Fibroblast of lung (primary cell): ENCODE measurements at places on chromosomes 12 and 14. TPM values are rescaled to one million over a fixed set of nuclear protein-coding genes. Genes with fewer than 3 reads are reported as not detected.

GRCh38 chr12:15846887-15847286, 35.3 kb upstream of the STRAP start:
- peak; percentile 24 for DNase-seq

DNA sequence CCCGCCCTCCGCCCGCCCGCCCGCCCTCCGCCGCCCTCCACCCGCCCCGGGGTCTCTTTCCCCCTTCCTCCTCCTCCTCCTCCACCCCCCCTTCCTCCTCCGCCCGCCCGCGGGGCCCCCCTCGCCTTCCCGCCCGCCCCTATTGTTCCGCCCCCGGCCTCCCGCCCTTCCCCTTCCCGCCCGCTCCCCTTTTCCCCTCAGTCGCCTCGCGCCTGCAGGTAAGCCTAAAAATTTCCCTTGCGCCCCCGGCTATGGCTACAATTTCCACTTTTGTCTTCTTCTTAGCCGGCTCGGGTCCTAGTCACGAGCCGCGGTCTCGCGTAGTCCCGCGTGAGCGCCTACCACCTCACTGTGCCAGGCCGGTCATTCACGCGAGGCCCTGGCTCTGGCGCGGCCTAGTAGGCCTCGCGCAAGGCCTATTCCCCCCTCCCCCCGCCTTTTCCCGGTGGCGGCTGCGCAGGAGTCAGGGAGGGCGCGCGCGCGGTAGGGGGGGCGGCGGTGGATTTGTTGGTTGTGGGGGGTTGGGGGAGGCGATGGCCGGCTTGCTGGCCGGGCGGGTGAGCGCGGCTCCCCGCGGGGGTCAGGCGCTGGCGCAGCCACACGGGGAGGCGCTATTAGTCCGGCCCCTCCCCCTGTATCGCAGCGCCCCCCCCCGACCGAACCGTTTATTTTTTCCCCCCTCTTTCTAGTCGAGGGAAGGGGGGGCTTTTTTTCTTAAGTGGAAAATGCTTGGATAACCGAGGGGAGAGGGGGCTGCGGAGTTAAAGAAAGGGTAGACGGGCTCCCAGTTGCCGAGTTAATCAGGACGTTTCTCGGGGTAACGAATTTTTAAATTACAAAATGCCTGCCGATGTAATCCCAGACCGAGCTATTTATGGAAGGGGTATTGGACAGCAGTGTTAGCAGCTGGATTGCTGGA, 516 bp downstream of the PCBP2 start:
- peak; percentile 91 for DNase-seq

DNA sequence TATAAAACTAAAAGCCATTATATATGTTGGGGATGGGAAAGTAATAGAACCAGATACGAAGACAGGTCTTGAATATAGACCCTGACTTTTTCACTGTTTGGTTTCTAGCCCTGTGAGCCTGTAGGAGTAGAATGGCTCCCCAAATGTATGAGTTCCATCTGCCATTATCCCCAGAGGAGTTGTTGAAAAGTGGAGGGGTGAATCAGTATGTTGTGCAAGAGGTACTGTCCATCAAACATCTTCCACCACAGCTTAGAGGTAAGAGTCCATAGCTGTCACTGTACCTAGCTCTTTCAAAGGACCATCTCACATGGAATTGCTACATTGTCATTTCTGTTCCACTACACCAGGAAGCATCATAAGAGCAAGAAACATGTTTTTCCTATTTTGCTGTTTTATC, 1.1 kb downstream of the NCAPD2 start:
- DNase-seq: no peak

The KRT71 gene
- total RNA-seq: not detected in 2 replicates

The ENDOU gene
- total RNA-seq: 0.17 TPM in 1 of 2 replicates, not detected in the other
